Activated naive CD4-positive, alpha-beta T cell (primary cell): ENCODE measurements at places on chromosomes 5 and 9.

DNA sequence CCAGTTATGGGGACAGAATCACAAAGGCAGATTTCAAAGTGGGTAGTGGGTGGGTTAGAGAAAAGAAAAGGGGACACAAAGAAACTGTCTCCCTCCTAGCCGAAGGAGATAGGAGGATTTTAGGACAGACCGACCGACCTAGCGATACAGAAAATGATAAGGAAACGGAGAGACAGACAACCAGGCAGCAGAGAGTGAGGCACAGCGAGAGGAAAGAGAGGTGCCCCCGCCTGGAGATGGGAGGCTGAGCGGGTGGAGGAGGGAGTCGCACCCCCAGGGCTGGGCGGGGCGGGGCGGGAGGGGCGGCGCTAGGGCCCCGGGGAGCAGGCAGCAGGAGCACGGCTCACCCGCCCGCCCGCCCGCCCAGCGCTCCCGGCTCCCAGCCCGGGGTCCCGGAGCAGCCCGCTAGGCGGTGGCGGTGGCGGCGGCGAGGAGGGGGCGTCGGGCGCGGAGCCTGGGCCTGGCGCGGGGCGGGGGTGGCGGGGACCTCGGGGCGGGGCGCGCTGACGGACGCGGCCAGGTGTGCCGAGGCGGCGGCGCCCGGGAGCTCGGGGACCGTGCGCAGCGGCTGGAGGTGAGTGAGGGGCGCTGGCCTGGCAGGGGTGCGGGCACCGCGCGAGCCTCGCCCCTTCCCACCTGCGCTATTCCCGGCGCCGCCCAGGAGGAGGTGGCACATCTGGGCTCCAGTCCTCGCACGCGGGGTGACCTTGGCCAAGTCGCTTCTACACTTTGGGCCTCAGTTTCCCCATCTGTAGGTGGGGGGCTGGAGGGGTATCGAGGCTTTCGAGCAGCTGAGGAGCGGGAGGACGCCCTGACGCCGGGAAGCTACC is 15.9 kb upstream of the SYNPO start:
- peak; percentile 46 for DNase-seq

DNA sequence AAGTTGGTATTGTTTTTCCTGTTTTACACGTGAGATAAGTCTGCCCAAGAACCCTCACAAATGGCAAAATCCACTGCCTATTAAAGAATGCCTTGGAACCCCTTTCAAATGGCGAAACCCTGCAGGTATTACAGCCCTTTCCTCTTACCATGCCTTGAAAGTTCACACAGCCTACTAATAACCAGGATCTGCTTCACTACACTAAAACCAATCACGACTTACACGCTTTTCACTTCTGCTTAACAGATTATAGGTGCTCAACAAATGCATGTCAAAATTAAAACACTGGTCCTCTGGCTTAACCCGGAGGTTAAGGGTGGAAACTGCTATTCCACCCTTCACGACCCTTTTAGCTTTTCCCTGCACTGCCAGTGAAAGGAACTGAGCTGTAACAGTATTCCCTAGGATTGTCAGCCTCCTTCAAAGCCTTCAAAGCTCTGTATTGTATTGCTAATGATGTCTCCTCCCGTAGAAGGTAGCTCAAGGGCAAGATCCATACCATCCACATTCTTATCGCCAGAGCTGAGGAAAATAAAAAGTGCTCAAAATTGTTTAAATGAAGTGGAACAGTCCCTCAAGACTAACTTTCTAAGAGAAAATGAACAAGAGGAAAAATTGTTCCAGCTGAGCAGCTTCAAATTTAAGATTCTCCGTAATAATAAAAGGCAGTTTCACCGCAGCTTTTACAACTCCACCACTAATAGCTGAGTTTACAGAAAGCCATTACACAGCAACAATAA is 997 bp downstream of the AUH start:
- DNase-seq: no peak

DNA sequence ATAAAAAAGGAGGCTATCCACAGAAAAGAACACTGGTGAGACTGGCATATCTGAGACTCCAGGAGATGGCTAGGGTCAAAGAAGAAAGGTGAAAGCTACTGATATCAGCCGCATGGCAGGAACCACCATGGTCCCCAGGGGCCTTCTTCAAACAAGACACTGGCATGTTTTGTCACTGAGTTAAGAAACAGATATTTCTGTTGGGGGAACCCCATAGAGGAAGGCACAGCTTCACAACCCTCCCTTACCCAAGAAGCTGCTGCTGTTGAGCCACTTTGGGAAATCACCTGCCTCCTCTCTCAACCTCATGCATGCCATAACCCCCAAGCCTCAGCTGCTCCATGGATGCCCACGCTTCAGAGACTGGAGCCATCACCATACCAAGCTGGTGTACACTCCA is 13.3 kb upstream of the BTNL3 start:
- no peak for DNase-seq

DNA sequence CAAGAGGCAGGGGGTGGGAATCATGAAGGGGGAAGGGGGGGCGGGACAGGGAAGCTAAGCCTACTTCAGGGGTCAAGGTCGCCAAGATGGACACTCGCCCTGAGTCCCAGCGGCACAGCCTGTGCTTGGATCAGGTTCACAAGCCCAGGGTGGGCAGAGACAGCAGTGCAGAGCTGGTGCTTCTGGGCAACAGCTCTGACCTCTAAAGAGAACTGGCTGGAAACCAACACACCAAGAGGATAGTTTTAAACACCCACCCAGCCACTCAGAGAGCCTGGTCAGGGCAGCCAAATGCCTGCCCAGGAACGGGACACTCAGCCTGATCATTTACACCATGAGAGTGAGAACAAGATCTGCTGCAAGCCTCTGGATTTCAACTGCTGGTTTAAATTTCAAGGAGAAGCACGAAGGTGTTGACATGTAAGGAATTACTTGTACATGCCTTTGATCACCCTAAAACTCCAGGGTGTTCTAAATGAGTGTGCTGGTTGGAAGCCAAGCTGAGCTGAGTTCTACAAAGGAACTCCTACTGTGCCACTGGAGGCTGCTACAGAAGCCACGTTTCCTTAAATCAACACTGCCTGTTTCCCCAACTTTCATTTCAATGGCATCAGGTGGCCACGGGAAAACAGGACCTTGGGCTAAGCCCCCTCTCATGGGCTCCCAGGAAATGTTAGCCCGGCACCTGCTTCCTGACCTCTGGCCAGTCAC is 91.5 kb downstream of the TTLL11 start:
- no peak for DNase-seq
